Hematopoietic multipotent progenitor cell treated with erythropoietin and hydrocortisone succinate and interleukin-3 and kit ligand, for 4 days (in vitro differentiated cells): ENCODE measurements at places on chromosomes 3 and 15.

DNA sequence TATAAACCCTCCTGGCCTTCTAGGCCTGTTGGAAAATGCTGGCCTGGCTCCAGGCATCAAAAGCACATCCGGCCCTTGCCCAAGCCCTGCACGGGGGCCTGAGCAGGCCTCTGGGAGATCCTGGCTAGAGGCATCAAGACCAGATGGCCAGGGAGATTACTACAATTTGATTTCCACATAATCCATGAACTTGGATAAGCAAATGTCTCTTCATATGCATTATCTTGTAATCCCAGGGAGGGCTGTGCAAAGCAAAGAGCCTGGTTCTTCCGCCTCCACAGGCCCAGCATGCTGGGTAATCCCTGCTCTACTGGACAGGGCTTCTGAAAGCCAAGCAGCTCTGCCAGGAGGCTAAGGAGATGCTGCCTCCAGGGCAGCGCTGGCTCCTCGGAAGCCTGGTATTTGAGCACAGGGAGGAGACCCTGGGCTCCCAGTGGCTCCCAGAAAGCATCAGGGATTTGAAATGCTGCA lies 18.2 kb downstream of the MRPL46 start:
- DNase-seq: no peak

DNA sequence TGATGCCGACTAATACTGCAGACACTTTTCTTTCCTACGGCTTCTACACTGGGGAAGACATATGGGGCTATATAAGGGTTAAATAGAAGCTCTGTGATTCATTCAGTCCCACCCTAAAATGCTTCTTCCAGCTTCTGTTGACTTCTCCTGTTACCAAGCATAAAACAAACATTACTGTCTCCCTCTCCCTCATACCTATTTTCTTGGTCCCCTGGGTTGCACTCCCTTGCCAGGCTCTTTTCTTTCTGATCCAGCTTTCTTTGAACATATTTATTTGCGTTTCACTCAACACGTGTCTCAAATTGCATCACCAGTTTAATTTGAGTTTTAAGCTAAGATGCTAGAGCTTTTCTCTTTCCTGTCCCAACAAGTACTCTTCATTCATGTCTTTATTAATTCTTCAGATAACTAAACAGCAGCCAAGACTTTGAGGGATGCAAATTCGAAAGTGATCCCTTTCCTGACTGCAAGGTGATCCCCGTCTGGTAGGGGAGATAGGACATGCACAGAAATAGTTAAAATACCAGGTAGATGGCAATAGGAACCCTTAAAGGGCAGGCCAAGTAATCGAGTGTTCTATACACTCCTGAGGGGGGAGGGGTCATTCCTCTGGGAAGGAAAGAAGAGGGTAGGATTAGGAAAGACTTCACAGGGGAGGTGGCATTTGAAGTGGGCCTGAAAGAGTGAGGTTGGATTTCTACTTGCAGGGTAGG lies 198.6 kb upstream of the BCL6 start:
- no peak for DNase-seq

DNA sequence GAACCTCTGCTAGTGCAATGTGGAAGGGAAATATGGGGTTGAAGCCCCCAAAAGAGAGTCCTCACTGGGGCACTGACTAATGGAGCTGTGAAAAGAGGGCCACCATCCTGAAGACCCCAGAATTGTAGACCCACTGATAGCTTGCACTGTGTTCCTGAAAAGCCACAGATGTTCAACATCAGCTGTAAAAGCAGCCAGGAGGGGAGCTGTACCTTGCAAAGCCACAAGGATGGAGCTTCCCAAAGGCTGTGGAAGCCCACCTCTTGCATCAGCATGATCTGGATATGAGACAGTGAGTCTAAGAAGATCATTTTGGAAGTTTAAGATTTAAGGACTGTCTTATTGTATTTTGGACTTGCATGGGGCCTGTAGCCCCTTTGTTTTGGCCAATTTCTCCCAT lies 125.8 kb upstream of the TGFBR2 start:
- DNase-seq: no peak

DNA sequence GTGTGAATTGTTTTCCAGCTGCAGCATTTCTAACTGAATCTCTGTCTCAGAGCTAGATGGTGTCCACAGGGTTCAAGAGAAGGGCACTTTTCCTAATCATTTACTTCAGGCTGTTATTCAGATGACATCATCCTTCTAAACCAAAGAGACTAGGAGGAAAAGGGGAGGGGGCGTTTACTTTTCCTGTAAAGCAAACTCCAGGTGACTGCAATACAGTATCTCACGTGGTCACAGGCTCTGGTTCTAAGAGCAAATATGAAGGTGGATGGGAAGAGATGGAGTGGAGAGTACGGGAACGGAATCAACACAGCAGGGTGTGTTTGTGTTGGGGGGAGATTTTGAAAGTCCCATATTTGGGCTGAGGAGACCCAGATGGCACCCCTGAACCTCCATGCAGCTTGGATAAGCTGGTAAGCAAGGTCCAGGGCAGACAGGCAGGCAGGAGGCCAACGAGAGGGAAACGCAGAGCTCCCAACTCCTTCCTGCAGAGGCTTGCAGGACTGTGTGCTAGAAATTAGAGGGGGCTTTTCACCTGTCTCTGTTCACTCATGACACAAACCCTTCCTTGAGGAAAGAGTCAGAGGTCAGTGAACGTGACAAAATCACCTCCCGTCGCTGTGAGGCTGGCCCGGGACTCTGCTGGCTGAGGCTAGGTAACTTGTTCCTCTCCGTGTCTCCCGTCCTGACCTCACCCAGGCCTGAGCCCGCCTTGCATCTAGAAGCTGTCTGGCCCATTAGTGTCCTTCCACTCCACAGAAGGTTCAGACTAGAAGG lies 151.2 kb downstream of the OPA1 start:
- no peak for DNase-seq

GRCh38 chr3:196546537-196546936 lies 21.8 kb downstream of the WDR53 start:
- no peak for DNase-seq

DNA sequence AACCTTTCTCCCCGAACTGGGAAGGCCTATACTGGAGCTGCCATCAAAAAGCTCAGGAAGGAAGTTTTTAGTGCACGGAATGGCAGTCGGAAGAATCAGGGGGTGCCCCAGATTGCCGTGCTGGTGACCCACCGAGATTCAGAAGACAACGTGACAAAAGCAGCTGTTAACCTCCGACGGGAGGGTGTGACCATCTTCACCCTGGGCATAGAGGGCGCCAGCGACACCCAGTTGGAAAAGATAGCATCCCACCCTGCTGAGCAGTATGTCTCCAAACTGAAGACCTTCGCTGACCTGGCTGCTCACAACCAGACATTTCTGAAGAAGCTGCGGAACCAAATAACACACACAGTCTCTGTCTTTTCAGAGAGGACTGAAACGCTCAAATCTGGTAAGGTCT lies 48.2 kb downstream of the COL6A6 start:
- DNase-seq: no peak

DNA sequence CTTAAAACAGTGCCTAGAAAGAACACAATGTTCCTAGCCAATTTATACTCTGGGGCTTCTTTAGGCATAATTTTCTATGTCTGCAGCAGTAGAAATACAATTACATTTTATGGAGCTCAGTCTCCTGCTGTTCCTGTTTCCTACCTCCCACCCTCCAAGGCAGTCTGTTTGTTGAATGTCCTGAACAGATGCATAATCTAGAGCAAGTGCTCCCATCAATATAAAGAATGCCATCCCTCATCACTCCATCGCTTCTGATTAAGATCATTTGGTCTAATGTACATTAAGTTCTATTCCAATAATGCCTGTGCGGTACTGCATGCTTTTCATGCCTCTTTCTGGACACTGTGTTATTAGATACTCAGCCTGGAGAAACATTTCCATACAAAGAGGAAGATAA lies 869.8 kb upstream of the CFAP20DC start:
- no peak for DNase-seq

GRCh38 chr15:38424101-38424552 lies 29.8 kb upstream of the FAM98B start:
- no peak for DNase-seq

DNA sequence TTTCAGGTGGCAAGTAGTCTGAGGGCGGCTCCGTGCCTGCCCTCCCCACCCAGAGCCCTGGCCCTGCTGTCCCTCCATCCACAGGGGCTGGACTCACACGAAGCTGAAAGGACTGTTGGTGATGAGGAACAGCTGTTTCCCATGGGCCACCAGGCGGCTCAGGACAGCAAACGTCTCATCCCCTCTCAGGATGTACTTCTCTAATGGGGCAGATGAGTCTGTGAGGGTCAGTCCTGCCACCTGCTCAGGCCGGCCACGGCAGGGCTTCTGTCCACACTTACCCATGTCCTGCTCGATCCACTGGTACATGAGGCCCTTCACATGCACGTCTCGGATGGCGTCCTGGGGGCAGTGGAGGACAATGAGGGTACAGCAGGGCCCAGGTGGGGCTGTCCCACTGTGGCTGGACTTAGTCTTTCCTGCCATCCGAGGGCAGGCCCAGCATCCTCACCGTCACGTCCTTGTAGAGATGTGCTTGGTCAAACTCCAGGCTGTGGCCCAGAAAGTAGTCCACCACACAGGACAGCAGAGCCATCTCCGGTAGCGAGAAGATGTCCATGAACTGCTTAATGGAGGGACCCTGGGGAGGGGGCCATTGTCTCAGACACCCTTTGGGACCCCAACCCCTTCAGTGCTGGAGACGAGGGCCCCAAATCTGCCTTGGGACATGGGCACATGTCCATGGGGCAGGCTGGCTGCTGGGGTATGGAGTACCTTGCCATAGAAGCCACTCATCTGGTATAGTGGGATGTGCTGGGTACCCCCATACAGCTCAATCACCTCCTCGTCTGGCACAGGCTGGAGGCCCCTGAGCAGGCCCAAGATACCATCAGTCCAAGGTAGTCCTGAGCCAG lies 5.7 kb downstream of the NT5DC2 start:
- DNase-seq: no peak

DNA sequence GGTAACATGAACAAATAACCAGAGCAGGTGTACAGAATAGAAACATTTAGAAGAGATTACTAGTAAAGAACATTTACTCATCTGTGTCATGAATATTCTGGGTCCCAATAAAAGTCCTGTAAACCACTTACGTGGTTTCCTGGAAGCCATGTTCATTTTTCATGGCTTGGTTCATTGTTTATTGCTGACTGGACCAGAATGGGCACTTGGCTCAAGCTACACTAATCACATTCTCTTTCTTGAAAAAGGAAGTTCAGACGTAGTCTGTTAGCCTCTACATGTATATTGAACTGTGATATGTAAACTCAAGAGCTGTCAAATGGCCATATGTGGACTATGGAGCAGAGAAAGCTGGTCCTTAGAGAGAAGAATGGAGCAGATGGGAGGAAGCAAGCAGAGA lies 138.3 kb upstream of the FAM3D start:
- no peak for DNase-seq

- peak; percentile 73 for DNase-seq
Measured at GRCh38 chr15:52651868-52652267, 27.3 kb downstream of the ATOSA start.

DNA sequence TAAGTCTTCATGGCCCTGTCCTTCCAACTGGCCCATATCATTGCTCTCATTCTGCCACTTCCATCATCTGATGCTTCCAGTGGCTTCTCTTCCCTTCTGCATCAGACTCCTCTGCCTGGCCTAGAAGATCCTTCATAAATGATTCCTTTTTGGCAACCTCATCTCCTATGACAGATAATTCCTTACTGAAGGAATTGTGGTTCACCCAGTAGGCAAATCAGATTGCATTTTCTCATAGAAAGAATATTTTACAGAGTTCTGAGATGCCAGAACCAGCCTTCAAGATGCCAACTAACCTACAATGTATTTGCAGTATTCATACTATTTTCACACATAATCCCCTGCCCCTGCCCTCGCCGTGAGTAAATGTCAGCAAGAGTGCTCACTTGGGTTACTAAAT lies 423.0 kb upstream of the TGFBR2 start:
- no peak for DNase-seq

DNA sequence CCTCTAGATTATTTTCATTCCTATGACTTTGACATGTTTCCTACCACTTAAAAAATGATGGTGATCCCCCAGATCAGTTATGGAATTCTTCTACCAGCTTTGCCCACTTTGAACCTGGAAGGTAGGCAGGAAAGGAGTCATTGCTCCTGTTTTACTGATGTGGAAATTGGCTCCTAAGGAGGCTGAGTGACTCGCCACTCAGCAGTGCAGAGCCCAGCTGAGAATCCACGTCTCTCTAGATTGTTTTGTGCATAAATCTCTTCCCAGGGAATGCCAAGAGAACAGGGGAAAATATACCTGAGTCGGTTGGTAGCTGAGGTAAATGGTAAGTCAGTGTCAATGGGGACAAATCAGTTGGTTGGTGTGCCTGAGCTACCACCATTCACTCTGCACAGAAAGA lies 4.7 kb downstream of the LTF start:
- DNase-seq: no peak

DNA sequence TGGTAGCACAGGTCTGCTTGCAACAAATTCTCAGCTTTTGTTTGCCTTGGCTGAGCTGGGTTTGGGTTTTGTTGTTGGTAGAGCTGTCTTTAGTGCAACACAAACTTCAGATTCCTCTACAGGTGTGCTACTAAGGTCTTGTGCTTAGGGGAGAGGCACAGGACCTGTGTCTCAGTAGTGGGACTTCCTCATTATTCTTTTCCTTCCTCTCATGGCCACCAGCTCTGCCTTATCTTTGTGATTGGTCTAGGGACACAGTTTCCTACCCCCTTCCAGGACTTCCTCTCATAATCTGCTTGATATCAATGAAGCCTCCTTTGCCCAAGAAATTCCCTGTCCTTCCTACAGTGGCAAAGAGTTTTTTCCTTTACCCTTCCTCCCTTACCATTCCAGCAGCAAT lies 24.9 kb upstream of the DNAAF4 start:
- no peak for DNase-seq

- DNase-seq: no peak
Measured at GRCh38 chr3:44421280-44421679, 56.2 kb downstream of the ZNF445 start.

DNA sequence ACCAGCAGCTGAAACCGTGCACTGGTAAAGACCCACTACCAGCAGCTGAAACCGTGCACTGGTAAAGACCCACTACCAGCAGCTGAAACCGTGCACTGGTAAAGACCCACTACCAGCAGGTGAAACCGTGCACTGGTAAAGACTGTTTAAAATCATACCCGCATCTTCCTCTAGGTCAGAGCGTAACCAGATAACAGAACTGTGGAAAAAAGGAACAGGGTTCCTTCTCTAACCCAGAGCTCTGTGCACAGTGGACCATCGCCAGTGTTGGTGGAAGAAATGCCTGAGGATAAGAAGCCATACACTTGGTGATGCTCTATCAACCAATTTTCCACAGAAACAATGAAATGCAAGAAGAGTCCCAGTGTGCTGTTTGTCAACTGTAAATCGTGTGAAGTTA lies 243.4 kb downstream of the NTRK3 start:
- no peak for DNase-seq

GRCh38 chr3:149701206-149701976 lies 43.6 kb upstream of the WWTR1 start:
- DNase-seq: no peak

DNA sequence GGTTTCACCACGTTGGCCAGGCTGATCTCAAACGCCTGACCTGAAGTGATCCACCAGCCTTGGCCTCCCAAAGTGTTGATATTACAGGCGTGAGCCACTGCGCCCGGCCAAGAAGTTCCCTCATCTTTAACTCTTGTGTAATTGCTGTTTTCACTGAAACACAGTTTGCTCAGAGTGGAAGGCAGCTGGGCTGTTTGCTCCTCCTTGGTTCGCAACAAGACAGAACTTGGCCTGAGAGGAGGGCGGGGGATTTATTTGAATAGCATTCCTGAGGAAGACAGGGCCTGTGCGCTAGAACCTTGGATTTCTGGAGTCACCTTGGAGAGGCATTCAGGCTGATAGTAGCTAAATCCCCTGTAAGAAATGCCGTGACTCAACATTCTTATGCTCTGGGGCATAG lies 226.7 kb upstream of the MCTP2 start:
- DNase-seq: no peak
